ENCODE measurements at places on chromosomes 7 and 10.

DNA sequence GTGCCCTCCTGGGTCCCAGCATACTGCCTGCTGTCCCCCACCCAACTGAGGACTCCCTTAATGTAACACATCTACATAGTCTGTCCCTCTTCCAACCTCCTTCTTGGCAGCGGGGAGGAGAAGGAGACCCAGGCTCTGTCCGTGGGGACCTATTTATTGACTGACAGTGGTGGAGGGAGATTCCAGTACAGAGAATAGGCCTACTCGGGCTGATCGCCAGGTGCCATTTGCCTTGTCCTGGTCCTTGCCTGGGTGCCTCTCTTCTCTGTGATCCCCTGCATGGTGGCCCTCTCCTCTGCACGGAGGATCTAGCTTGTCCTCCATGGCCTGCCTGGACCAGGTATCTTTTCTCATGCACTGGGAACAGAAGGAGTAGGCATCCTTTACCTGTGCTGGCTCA, 17.0 kb downstream of the GHRHR start:
- no peak for DNase-seq

GRCh38 chr7:73717991-73718405, 1.5 kb downstream of the STX1A start:
- DNase-seq: peak; percentile 91

GRCh38 chr10:52472406-52473146, 158.5 kb downstream of the DKK1 start:
- DNase-seq: no peak

GRCh38 chr7:78496096-78496630, 697.6 kb downstream of the PHTF2 start:
- no peak for DNase-seq

- DNase-seq: no peak
Measured at GRCh38 chr10:24170199-24170598, 38.7 kb upstream of the KIAA1217 start.

Measured in activated CD4-positive, alpha-beta memory T cell treated with anti-CD3 and anti-CD28 coated beads for 36 hours (primary cell).